ENCODE measurements at places on chromosomes 11 and 22.

- DNase-seq: no peak
These were observed 6.7 kb downstream of the HPX start for GRCh38 chr11:6433998-6434660.

- no peak for DNase-seq
These were observed 36.1 kb upstream of the SCN3B start for GRCh38 chr11:123690485-123690884.

DNA sequence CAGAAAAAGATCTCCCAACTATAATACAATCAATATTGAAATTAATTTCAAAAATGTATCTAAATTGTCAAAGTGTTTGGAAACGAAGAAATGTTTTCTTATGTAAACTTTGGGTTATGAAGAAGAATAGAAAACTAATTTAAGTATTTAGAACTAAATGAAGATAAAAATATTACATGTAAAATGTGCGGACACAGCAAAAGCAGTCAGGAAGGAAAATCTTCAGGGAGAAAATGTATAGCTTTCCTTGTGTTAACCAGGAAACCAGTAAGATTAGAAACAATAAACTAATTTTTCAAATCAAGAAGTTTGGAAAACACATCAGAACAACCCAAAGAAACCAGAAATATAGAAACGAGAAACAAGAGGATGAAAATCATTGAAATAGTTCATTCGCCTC lies 466.5 kb downstream of the BRD1 start:
- DNase-seq: no peak

- DNase-seq: no peak
These were observed 200.3 kb downstream of the MSANTD4 start for GRCh38 chr11:105821781-105822180.

GRCh38 chr11:75845324-75845723 lies 30.3 kb downstream of the UVRAG start:
- no peak for DNase-seq

GRCh38 chr11:15336021-15336420 lies 221.3 kb downstream of the INSC start:
- DNase-seq: no peak

GRCh38 chr22:49365910-49366309 lies 461.8 kb downstream of the BRD1 start:
- DNase-seq: no peak

DNA sequence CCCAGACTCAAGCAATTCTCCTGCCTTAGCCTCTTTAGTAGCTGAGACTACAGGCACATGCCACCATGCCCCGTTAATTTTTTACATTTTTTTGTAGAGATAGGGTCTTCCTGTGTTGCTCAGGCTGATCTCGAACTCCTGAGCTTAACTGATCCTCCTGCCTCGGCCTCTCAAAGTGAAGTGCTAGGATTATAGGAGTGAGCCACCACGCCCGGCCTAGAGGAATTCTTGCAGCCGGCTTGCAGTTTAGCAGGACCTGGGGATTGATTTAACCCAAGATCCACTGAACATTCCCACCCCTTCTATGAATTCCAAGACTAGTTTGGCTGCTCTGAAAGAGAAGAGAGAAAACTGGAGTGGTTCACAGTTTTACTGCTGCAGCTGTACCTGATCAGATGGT lies 63.3 kb upstream of the TNRC6B start:
- DNase-seq: no peak

- peak; percentile 10 for DNase-seq
These were observed 27.1 kb downstream of the SDHD start for GRCh38 chr11:112113539-112114457.

DNA sequence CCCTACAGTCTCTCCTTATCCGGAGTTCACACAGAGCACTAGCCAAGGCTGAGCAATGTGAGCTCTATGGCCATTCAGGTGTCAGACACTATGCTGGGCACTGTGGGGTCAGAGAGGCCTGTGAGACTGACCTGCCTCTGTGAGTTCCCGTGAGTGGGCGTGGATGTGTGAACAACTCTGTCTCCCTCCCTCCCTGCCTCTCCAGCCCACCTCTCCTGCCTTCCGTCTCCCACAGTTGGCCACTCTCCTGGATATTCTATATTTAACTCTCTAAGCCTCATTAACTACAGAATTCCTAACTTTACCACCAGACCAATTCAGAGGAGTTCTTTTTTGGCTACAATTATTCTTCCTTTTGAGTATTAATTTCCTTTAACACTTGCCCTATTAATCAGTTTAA lies 191.6 kb upstream of the NCAM1 start:
- DNase-seq: no peak

DNA sequence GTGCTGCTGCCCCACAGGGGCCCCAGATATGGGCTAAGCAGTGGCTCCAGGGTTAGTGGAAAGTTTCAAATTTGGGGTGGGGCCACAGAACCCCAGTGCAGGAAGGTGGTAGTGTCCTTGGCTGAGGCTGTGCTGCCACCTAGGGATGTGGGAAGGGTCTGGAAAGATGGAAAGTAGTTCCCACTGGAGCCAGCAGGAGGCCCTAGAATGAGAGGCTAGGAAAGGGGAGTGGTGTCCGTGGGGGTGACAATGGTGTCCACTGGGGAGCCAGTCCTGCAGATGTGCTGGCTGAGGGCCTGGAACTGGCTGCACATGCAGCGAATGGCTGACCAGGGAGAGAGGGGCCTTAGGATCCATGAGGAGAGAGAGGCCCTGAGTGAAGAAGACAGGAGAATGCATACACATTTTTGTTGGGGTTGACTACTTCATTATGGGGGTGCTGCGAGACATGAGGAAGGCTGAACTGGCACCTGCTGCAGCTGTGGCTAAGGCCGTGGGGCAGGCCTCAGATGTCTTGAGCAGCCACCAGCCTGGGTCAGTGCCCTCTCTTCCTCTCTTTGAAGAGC lies 21.1 kb downstream of the RFPL3 start:
- DNase-seq: no peak

- DNase-seq: no peak
These were observed 315.6 kb downstream of the RAB38 start for GRCh38 chr11:87859636-87860035.

DNA sequence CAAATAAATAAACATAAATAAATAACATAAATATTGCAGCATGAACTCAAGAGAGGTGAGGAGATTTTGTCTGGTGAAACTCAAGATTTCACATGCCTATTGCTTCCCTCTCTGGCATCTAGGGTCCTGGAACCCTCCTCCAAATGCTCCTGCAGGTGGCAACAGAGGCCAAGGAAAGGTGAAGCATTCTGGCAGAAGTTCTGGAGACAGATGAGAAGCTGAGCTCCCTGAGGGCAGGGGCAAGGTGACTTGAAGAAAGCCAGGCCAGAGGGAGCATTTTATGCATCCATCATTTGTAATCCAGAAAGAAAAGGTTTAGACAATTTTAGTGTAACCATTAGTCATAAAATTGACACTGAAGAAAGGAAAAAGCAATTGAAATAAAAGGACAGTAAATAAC lies 64.9 kb downstream of the ENDOD1 start:
- no peak for DNase-seq

DNA sequence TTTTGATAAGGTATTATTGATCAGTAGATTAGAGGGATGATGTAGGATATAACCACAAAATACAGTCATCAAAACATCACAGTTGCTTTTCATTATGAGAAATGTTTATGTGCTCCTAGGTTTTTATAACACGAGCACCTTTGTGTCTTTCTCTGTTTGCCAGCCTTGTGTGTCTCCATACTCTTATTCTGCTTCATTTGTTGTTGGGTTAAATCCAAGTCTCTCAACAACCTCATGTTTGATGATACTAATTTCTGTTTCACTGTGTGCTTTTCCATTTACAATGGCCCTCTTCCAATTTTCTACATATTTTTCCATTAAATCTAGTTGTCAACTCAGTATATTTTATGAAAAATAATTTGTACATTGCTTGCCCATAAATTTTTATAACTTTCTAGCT lies 107.7 kb upstream of the POU2AF2 start:
- DNase-seq: no peak

- DNase-seq: no peak
These were observed 246.6 kb downstream of the FAM76B start for GRCh38 chr11:95542868-95543551.

GRCh38 chr11:113148076-113148475 lies 166.3 kb upstream of the TTC12 start:
- no peak for DNase-seq

DNA sequence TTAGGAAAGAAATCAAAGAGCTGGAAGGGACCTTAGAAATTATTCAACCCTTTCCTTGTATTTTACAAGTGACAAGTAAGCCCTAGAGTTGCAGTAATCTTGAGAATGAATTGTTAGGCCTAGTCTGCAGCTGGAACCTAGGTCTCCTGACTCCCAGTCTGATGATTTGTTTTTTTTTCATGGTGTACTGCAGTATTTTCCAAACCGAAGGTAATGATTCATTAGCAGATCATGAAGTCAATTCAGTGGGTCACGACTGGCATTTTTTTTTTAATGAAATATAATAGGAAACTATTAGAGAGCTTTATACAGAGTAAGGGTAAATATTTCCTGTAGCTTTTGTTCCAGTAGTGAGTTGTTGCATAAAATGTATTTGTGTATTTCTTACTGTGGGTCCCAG lies 42.8 kb downstream of the EXT2 start:
- no peak for DNase-seq

- no peak for DNase-seq
These were observed 206.4 kb upstream of the E2F8 start for GRCh38 chr11:19447150-19447566.

- DNase-seq: no peak
These were observed 88.8 kb downstream of the MRTFA start for GRCh38 chr22:40547729-40548143.

DNA sequence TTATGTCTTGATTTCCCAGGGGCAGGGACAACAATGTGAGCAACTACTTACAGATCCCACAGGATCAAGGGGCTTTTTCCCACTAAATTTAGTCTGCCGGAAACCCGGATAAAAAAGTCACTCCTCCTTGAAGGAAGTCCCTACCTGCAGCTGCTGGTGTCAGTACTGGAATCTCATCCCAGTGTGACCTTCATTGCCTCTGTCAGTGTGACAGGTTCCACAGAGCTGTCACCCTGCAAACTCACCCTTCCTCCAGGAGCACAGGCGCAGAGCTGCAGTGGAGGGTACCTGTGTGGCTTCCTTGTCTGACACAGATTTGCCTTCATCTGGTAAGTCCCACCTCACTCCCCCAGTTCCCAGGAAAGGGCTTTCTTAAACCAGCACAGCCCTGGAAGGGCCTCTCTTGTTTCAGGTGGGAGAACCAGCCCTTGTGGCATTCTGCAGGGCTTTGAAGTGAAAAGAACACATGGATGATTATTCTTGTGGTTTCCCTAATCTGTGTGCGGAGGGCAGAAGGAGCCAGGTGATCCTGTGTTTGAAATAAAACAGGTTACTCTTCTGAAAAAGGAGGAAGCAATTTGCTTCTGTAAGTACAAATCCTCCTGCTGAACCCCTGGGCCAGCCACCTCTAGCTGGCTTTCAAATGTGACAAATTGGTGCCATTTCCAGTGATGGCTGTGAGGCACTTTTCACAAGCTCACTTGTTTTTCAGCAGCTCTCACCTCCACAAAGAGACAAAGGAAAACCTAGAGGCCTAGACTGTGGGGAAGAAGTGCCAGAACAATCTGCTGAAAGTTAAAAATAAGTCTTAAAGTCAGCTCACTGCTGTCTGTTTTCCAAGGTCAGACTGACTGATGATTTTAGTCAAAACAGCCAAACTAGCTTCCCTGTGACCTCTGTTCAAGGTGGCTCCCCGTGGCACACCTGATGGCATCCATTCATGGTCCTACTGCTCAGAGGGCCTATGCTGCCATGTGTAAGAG lies 9.2 kb upstream of the PRSS23 start:
- DNase-seq: no peak

DNA sequence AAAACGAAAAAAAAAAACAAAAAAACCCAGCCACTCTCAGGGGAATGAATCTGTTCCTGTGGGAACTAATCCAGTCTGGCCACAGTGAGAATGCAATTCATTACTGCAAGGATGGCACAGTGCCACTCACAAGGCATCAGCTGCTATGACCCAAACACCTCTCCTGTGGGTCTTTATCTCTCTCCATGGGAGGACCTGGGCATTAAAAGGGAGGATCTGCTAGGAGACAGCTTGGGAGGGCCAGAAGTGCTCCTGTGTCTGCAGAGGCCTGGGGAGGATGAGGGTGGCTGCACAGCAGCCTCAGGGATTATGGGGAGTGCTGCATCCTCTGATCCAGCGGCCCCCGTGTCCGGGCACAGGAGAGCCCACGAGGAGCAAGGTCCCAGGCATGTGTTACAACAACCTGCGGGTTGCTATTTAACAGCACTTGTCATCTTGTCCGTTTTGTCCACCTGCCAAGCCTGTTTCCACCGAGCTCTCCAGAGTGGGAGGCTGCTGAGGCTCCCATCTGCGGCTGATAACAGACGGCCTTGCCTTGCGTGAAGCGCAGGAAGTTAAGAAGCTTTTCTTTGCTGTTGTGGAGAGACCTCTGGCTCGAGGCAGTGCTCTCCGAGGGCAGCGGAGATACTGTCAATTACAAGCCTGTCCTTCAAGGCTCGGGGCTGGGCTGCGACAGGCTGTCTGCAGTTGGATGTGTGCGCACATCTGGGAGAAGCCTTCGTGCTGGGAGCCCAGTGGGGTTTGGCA lies 97.7 kb downstream of the NXPE2 start:
- DNase-seq: no peak

GRCh38 chr22:29195118-29195963 lies 10.4 kb upstream of the EMID1 start:
- DNase-seq: no peak

- no peak for DNase-seq
These were observed 899.6 kb upstream of the ANO3 start for GRCh38 chr11:25432376-25432775.

GRCh38 chr11:108093128-108093904 lies 28.1 kb upstream of the ACAT1 start:
- DNase-seq: no peak

- no peak for DNase-seq
These were observed 245.2 kb downstream of the NTM start for GRCh38 chr11:131615611-131616010.

- no peak for DNase-seq
These were observed 55.3 kb upstream of the GCAT start for GRCh38 chr22:37752189-37753087.

- DNase-seq: no peak
These were observed 8.2 kb downstream of the CREB3L1 start for GRCh38 chr11:46285594-46286033.

GRCh38 chr11:25927411-25927953 lies 404.4 kb upstream of the ANO3 start:
- DNase-seq: no peak

- DNase-seq: no peak
These were observed 186.5 kb downstream of the HIPK3 start for GRCh38 chr11:33443684-33444083.

DNA sequence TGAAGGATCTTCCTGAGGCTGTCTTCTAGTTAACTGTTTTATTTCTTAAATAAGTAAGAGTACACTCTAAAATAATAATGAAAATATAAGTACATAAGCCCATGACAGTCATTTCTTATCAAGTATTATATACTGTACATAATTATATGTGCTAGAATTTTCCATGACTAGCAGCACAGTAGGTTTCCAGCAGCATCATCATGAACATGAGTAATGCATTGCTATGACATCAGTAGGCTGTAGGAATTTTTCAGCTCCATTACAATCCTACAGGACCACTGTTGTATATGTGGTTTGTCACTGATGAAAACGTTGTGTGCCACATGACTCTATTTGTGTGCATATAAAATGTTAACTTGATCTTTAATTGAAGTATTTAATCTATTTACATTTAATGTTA lies 22.0 kb downstream of the ZNF202 start:
- no peak for DNase-seq
